Sigmoid colon (tissue), 7 donors: ENCODE measurements at places on chromosomes 4 and X. TPM values are rescaled to one million over a fixed set of nuclear protein-coding genes. Genes with fewer than 3 reads are reported as not detected.

DNA sequence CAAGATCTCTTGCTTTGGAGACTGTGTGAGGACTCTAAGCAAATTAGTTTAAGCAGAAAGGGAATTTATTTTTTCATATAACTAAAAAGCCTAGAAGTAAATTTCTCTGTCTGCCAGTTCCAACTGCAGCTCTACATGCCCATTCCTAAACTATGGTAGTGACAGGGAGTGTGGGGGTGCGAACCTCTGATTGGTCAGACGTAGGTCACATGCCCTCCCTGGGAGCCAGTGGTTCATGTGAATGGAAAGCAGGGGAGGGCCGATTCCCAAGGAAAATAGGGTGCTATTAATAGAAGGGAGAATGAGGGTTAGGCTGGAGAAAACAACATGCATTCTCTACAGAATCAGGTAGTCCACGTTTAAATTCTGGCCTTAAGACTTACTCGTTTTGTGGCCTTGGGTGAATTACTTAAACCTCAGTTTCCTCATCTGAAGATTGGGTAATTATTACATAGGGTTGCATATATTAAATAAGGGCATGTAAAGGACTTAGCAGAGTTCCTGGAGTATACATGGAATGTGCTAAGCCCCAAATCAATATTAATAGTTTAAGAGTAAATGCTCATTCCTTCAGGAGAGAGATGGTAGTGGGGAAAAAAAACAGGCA is 7.2 kb downstream of the RAB33B start:
- no peak for DNase-seq
- no peaks in the 10 kb centered on the region for H3K27me3 ChIP-seq
- no peak overlapping the region for H3K27ac ChIP-seq
- H3K4me3 ChIP-seq, result no peak overlapping the region
- H3K4me1 ChIP-seq, result peaks cover 24% of the 10 kb centered on the region
- no peaks in the 10 kb centered on the region for H3K36me3 ChIP-seq

GRCh38 chr4:26330186-26330787 is 9.5 kb downstream of the RBPJ start:
- H3K36me3 ChIP-seq, result no peaks in the 10 kb centered on the region
- H3K4me1 ChIP-seq, result peaks cover 61% of the 10 kb centered on the region
- no peak for DNase-seq
- no peak overlapping the region for H3K4me3 ChIP-seq

- no peak overlapping the region for H3K27ac ChIP-seq
- H3K4me3 ChIP-seq, result no peak overlapping the region
- H3K4me1 ChIP-seq, result no peaks in the 10 kb centered on the region
- DNase-seq, result no peak
Observed at GRCh38 chr4:54872261-54872660, 214.5 kb downstream of the KIT start.

The DUSP21 gene
- total RNA-seq, result not detected

The C4orf50 gene
- total RNA-seq, result 0.71 TPM

The PJA1 gene
- total RNA-seq, result 19.6 TPM
